ENCODE measurements at places on chromosomes 4 and X. TPM values are rescaled to one million over a fixed set of nuclear protein-coding genes. Genes with fewer than 3 reads are reported as not detected.

Gene NDST3
- total RNA-seq: not detected

Gene PABPC5
- total RNA-seq: not detected

Gene GPR143
- total RNA-seq: 3.9 TPM

Gene NIPAL1
- total RNA-seq: 35.2 TPM

Gene SASH3
- 3.9 TPM for total RNA-seq

Gene RGN
- total RNA-seq: 0.44 TPM

DNA sequence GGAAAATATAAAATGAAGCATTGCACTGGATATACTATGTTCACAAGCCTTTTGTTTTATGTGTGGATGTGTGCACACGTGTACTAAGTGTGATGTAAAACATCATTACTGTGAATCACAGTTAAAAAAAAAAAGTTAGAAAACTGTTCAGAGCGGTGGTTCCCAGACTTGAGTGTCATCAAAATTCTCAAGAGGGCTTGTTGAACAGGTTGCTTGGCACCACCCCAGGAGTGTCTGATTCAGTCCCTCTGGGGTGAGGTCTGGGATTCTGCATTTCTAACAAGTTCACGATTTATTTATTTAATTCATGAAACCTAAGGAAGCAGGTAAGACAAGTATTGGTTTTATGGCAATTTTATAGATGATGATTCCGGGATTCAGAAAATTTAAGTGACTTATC lies 1.8 kb downstream of the CENPU start:
- peaks cover 11% of the 10 kb centered on the region for H3K4me1 ChIP-seq
- H3K27me3 ChIP-seq: no peaks in the 10 kb centered on the region
- H3K4me3 ChIP-seq: peak overlapping the region; percentile 96
- peak overlapping the region; percentile 90 for H3K27ac ChIP-seq
- H3K36me3 ChIP-seq: no peaks in the 10 kb centered on the region
- no peak for DNase-seq

- H3K27ac ChIP-seq: no peak overlapping the region
- H3K4me1 ChIP-seq: no peaks in the 10 kb centered on the region
- no peak overlapping the region for H3K4me3 ChIP-seq
- DNase-seq: no peak
- no peaks in the 10 kb centered on the region for H3K36me3 ChIP-seq
These were observed 39.5 kb upstream of the RELL1 start for GRCh38 chr4:37725718-37726117.

DNA sequence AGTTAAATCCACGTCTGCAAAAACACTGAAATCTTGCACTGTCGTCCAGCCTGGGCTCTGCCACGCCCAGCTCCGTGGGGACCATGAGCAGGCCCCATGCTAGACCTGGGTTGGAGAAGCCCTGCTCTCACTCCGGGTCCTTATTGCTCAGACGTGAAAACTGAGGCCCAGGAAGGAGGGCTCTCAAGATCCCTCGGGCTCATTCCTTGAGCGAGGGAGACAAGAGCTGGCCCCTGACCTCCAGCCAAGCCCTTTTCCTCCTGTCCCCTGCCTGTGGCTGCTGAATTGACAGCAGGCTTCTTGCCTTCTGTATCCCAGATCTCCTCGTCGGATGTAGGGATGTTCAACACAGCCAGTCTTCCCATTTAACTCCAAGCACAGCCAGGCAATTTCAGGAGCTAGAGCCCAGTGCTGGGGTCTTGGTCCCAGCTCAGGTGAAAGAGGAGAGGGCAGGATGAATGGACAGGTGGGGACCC lies 109.5 kb downstream of the CPZ start:
- DNase-seq: no peak
- no peaks in the 10 kb centered on the region for H3K4me1 ChIP-seq
- H3K27ac ChIP-seq: no peak overlapping the region
- H3K27me3 ChIP-seq: no peaks in the 10 kb centered on the region
- no peaks in the 10 kb centered on the region for H3K36me3 ChIP-seq

- no peak for DNase-seq
- H3K4me1 ChIP-seq: no peaks in the 10 kb centered on the region
- H3K27ac ChIP-seq: no peak overlapping the region
- H3K27me3 ChIP-seq: no peaks in the 10 kb centered on the region
- H3K4me3 ChIP-seq: no peak overlapping the region
These were observed 11.0 kb downstream of the GRIA2 start for GRCh38 chr4:157231525-157231924.

DNA sequence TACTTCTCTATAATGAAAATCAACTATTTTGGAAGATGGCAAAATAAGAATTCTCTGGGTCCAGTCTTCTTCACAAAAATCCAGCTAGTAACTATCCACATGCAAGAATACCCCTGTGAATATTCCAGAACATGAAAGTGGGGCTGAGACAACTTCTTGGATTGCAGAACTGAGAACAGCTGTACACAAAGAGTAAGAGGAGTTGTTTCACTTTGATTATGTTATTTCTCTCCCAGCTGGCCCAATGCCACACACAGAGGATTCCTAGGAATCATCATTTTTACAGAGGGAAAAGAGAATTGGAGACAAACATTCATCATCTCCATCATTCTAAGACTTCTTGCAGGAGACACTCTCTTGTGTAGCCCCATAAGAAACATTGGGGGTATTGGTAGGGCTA lies 782.2 kb upstream of the LCORL start:
- DNase-seq: no peak
- H3K4me3 ChIP-seq: no peak overlapping the region
- H3K27ac ChIP-seq: no peak overlapping the region
- H3K36me3 ChIP-seq: no peaks in the 10 kb centered on the region

DNA sequence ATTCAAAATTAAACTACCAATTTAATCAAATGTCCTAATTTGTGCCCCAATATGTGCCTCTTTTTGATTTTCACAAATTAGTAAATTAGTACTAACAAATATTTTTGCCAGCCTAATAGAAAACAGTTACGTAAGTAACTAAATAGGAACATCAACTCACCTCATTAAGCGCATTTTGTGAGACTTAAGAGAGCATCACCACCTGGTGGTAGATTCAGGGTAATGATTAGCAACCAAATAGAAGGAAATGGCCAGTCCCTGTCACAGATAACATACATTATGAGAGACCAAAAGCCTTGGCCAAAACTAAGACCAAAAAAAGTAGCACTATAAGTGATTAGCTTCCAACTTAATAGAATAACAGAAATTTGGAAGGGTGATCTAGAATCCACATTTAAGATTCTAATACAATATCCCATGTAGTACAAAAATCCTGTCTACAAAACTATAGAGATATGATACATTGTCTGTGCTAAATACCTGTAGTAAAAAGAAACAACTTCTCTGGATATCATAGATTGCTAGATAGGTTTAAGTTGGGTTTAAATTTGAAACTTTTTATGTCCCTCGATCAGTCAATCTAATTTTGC lies 46.7 kb downstream of the C4orf46 start:
- DNase-seq: no peak
- no peaks in the 10 kb centered on the region for H3K36me3 ChIP-seq
- H3K4me3 ChIP-seq: no peak overlapping the region
- H3K27ac ChIP-seq: no peak overlapping the region
- no peaks in the 10 kb centered on the region for H3K4me1 ChIP-seq
- no peaks in the 10 kb centered on the region for H3K27me3 ChIP-seq

DNA sequence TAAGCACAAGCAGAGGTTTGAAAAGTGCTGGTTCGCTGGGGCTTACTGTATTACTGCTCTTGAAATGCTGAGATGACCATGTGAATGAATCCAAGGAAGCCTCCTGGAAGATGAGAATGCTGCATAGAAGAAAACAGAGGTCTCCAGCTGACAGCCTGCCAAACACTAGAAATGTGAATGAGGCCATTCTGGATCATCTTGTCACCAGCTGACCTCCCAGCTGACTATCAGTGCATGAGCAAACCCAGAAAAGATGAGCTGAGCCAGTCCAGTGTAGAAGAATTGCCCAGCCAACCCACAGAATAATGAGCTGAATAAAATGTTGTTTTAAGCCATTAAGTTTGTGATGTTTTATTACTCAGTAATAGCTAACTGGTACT lies 49.1 kb upstream of the DYNLT3 start:
- DNase-seq: no peak
- no peak overlapping the region for H3K27ac ChIP-seq
- no peak overlapping the region for H3K4me3 ChIP-seq
- H3K27me3 ChIP-seq: no peaks in the 10 kb centered on the region
- H3K4me1 ChIP-seq: no peaks in the 10 kb centered on the region
- no peaks in the 10 kb centered on the region for H3K36me3 ChIP-seq

DNA sequence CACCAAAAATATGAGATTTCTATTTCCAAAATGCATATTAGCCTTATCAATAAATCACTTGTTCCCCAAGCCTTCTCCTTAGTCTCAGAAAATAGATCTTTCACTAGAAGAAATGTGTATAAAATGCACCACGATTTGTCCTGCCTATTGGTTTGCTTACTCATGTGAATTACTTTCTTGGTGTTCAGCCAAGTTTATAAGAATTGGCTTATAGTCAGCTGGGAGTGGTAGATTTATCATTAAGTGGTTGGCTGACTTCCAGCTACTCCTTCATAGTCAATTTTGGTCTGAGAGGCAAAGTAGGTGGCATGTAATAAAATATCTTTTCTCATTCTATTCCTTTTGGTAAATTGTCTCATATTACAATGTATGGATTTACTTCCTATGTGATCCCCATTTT lies 1.3 kb downstream of the SULT1E1 start:
- no peak overlapping the region for H3K27ac ChIP-seq
- peaks cover 11% of the 10 kb centered on the region for H3K4me1 ChIP-seq
- no peak overlapping the region for H3K4me3 ChIP-seq
- no peak for DNase-seq
